NCI-H2171 (cell line): ENCODE measurements at places on chromosomes 1 and 21.
A peak's percentile ranks its signal among the peaks of the same experiment; 100 is the strongest.

GRCh38 chr1:212609701-212610574, 1.4 kb downstream of the ATF3 start:
- no peak for DNase-seq

DNA sequence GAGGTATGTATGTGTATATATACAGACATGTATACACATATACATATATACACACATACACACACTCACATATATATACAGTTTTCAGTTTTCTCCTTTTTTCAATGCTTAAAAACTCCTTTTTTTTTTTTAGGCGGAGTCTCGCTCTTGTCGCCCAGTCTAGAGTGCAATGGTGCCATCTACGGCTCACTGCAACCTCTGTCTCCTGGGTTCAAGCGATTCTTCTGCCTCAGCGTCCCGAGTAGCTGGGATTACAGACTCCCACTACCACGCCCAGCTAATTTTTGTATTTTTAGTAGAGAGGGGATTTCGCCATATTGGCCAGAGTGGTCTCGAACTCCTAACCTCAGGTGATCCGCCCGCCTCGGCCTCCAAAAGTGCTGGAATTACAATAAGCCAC, 27.0 kb downstream of the STYXL2 start:
- DNase-seq = no peak

DNA sequence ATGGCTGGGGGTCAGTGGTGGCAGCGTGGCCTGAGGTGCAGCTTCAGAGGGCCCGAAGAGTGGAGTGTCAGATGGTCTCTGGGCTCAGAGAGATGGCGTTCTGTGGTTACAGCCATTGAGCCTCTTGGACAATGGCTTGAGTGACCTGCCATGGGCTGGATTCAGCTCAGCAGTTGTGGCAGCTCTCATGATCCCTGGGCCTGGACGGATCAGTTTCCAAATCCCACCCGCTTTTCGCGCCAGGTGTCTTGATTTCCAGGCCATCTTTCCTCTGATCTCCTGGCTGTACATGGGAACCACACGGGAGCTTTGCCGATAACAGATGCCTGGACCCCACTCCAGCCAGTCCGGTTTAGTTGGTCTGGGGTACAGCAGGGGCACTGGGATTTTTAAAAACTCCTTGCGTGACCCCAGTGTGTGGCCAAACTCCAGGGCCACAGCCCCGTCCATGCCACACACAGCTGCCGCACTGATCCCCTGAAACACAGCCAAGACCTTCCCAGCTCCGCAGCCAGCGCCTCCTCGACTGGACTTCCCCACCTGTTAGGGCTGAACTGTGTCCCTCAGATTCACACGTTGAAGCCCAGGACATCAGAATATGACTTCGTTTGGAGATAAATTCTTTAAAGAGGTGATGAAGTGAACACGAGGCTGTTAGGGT, 67.9 kb downstream of the ATP5PO start:
- DNase-seq = no peak

GRCh38 chr1:5971471-5972197, 20.6 kb downstream of the NPHP4 start:
- DNase-seq = no peak

- no peak for DNase-seq
Observed at GRCh38 chr1:33092438-33092837, 11.5 kb downstream of the AZIN2 start.

GRCh38 chr1:231800108-231800507, 173.5 kb downstream of the DISC1 start:
- no peak for DNase-seq

DNA sequence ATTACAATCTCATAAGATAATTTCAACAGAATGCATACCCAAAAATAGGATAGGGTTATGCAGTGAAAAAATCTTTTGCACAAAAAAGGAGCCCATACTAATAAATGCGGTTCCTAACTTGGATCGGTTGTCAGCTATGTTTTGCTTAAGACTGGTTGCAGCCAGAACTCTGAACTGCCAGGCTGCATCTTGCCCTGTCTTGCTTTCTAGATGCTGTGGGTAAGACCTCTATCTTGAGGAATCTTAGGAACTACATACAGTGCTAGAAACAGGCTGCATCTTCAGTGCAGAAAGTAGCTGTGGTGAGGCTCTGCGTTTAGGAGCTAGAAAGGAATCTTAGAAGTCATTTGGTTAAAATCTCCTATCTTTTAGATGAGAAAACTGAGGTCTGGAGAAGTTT, 45.6 kb upstream of the PLA2G4A start:
- no peak for DNase-seq

GRCh38 chr1:20578721-20579395, 10.0 kb upstream of the CDA start:
- DNase-seq = no peak

GRCh38 chr1:81699234-81699633, 101.5 kb upstream of the ADGRL2 start:
- DNase-seq = no peak

GRCh38 chr21:42312626-42313104, 2.5 kb downstream of the TFF3 start:
- peak; percentile 35 for DNase-seq

GRCh38 chr1:207581496-207582153, 63.3 kb upstream of the CR1L start:
- DNase-seq = no peak

DNA sequence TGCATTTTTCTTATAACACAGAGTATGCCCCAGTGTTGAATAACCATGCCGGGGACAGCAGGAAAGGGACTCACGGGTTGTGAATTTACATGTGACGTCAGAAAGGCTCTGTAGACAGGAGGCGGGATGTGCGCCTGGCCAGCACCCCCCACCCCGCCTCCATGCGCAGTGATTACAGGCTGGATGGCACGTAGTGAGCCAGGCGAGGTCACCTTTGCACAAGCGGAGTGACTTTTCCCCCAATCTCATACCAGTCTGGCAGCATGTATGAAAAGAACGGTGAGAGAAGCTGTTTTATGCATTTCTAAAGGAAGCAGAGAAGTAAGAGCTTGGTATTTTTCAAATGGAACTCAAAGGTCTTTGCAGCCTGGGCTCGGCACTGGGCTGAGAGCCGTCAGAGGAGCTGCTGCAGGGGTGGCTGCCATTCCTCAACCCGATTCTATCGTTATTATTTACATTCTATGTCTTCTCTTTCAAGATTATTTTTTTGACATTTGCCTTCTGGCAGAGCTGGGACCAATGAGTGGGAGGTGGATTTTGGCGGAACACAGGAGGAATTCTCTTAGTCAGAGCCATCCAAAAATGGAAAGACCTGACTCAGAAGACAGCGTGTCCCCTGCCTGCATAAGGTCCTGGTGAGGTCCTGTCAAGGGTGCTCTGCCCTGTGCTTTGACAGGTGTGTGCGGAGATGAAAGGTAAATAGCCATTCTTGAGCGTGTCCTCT, 115.6 kb upstream of the SLC45A1 start:
- no peak for DNase-seq

GRCh38 chr1:67489643-67490042, 59.4 kb upstream of the SERBP1 start:
- no peak for DNase-seq

DNA sequence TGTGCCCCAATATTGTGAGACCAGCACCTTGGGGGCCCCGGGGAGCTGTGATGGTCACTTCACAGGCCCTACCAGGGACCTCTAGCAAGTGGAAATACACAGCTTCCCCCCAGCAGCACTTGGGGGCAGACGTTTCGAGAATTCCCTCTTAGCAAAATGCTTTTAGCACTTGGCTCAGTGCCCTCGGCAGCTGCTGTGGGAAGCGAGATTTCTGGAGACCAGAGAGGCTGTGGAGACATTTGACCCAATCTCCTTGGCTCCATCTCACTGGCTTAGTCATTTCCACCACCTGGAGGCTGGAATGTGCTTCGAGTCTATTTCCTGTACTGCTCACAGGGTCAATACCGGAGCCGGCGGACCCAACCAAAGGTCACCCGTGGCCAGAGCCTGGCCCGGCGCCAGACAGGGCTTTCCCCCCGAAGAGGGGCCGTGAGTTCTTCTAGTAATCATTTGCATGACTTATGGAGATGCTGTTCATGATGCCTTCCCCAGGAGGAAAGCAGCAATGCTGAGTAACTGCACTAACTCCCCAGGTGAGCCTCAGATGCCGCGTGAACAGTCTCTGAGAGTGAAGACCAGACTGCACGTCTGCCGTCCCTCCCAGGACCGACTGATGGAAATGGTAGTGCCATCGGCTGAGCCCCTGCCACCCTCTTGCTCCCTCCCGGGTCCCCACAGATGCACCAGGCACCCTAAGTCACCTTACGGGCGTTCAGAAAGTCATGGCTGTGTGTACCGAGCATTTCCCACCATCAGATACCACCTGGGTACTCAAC, 4.4 kb upstream of the C2CD2 start:
- DNase-seq = peak; percentile 85
